ENCODE measurements at places on chromosomes 16 and 17. TPM values are rescaled to one million over a fixed set of nuclear protein-coding genes. Genes with fewer than 3 reads are reported as not detected.

GRCh38 chr17:30534938-30535921, 58.0 kb downstream of the GOSR1 start:
- DNase-seq: no peak

DNA sequence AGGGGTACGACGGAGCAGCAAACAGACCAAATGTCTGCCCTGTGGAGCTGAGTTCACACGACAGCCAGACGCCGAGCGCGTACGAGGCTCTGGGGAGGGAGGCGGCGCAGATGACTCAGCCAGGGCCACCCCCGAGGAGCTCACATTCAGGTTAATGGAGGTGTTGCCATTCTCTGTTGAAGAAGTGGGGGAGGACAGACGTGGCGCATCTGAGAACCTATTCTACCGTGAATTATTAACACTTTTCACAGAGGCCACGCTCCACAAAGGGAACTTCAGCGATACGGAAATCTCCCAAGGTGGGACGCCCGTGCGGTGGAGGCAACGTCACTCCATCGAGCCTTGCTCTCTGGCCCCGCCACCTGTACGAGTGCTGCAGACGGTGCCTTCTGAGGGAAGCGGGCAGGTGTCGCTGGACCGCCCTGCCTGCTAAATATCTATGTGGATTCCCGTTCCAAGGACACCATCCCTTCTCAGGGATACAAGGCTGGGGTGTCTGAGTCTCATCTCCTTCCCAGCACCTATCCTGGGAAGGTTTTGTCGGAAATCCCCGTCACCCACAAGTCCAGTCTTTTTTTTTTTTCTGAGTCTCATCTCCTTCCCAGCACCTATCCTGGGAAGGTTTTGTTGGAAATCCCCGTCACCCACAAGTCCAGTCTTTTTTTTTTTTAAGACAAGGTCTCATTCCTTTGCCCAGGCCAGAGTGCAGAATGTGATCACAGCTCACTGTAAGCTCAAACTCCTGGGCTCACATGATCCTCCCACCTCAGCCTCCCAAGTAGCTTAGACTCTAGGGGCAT, 19.0 kb downstream of the ABR start:
- no peak for DNase-seq

DNA sequence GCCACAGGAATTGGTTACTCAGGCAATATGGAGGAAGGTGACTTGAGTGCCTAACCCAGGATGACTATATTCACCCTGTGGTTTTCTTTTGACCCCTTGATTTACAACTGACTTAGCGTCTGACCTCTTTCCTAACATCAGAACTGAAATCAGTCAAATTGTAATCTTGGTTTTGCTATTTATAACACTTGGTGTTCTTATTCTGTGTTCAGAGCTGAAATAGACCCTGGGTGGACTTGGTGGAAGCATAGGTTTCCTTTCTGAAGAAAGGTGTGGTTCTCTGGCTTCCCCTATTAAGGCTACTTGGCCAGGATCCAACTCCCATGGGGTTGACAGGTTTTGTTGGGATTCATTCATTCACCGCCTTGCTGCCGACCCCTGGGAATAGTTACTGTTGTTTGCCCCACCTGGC, 80.8 kb downstream of the CLEC16A start:
- DNase-seq: no peak

GRCh38 chr17:45246861-45247428, 14.9 kb downstream of the SPATA32 start:
- peak; percentile 32 for DNase-seq

DNA sequence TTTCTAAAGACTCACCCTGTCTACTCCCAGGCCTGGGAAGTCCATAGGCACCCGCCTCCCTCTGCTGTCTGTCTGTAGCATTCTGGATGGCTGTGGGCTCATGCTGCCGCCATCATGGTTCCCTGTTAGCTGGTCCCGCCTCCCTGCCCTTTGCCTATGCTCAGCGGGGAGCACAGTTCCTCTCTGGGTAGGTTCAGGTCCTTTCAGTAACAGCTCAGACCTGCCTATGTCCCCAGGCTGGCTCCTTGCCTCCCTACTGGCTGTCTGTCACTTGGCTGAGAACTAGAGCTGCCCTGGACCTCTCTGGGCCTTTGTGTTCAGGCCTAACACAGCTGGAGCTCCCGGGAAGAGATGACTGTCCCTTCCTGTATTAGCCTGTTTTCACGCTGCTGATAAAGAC, 317.9 kb downstream of the SNX29 start:
- DNase-seq: no peak

KRT20 gene
- total RNA-seq: not detected

GRCh38 chr16:49701789-49702494, 154.0 kb downstream of the ZNF423 start:
- peak; percentile 20 for DNase-seq

EMC8 gene
- total RNA-seq: 23.4 TPM

DNA sequence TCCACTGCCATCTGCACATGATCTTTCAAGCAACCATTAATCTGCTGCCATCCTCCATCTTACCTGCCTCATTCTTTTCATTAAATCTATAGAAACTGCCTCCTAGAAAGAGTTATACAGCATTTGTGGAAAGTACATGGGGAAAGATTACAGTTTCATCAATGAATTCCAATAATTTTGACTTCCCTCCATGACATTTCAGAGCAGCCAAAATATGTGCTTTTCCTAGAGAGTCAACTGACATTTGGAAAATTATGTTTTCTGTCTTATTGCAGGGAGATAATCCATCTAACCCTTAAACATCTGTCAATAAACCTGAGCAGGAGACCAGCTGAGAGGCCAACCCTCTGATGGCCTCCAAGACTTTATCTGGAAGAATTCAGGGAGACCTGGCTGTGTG, 147.0 kb upstream of the CDH5 start:
- DNase-seq: no peak

DNA sequence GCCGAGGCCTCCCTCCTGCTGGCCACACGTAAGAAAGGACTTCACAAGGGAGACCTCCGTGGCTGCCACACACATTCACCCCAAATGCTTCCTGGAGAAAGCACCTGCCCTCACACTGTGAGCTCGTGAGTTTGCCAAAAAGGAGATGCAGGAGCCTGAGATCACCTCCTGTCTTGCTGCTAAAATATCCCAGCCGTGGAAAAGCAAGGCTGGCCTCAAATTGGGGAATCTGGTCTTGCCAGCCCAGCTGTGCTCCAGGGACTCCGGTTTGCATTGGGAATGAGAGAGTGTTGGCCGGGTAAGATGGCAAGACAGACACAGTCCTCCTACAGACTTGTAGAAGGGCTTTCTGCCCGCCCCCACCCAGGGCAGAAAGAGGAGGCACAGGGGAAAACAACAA, 13.8 kb downstream of the RBFOX3 start:
- no peak for DNase-seq

DNA sequence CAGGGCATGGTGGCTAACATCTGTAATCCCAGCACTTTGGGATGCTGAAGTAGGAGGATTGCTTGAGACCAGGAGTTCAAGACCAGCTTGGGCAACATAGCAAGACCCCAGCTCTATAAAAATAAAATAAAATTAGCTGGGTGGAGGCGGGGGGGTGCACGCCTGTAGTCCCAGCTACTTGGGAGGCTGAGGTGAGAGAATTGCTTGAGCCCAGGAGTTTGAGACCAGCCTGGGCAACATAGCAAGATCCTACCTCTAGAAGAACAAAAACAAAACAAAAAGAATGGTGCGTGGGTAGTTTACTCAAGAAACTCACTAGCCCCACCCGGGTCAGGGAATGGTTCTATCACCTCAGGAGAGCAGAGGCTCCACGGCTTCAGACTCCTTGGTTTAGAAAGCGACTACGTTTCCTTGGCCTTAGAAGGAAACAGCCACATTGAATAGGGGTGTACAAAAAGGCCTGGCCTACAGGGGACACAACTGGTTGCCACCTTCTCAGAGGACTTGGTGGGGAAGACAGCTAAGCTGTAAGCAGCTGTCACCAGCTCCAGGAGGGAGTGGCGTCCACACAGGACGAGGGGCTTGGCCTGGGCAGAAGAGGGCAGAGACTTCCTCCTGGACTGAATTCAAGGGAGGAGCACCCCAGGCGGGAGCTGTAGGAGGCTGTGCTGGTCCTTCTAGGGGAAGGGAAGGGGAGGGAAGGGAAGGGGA, 716 bp downstream of the TK1 start:
- DNase-seq: peak; percentile 30

- DNase-seq: peak; percentile 50
Measured at GRCh38 chr17:82239401-82239925, 10.6 kb downstream of the SLC16A3 start.

GRCh38 chr17:17966399-17966798, 5.8 kb downstream of the TOM1L2 start:
- no peak for DNase-seq

- DNase-seq: no peak
Measured at GRCh38 chr17:57574040-57574513, 171.0 kb downstream of the CCDC182 start.

- peak; percentile 77 for DNase-seq
Measured at GRCh38 chr17:76445697-76446448, 7.1 kb downstream of the UBE2O start.

KRT31 gene
- total RNA-seq: not detected

- DNase-seq: no peak
Measured at GRCh38 chr16:74033441-74033995, 263.1 kb upstream of the PSMD7 start.

- DNase-seq: no peak
Measured at GRCh38 chr17:54860617-54861470, 39.8 kb upstream of the TOM1L1 start.

GRCh38 chr17:31673076-31673475, 186.0 kb downstream of the COPRS start:
- DNase-seq: no peak

IRF8 gene
- 14.6 TPM for total RNA-seq

SAMD14 gene
- 0.81 TPM for total RNA-seq

GRCh38 chr16:31460582-31461002, 1.3 kb downstream of the ARMC5 start:
- no peak for DNase-seq

GRCh38 chr16:11752856-11753255, 10.2 kb upstream of the TXNDC11 start:
- no peak for DNase-seq

DNA sequence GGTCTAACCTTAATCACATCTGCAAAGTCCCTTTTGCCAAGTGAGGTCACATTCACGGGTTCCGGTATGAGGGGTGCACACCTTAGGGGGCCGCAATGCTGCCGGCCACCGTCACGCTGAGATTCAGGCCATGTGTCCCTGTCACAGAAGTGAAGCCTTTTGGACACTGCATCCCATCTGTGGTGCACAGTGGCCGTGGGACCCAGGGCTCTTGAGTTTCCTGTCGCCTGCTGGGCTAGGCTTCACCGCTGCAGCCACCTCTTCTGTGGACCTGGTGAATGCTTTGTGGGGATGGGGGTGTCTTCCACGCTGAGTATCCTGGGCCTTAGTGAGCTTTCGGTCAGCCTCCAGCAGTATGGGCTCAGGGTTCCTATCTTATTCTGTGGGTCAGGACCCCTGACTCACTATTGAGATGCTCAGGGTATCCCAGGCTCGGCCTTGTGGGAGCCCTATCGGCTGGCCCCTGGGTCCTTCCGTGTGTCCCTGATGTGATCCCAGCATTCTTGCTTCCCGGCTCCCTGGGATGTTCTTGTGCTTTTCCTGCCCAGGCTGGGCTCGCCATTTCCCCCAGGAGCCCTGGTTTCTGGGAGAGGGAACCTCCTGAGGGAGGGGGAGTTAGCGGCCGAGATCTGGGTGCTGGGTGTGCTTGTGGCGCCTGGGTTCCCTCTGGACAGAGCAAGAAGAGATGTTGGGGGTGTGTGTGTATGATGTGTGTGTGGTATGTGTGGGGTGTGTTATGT, 4.9 kb upstream of the SLC38A10 start:
- DNase-seq: no peak

KCNJ12 gene
- 2.4 TPM for total RNA-seq

GRCh38 chr17:77843896-77844295, 114.6 kb upstream of the TNRC6C start:
- no peak for DNase-seq

- DNase-seq: no peak
Measured at GRCh38 chr17:68697850-68698361, 96.7 kb upstream of the FAM20A start.

DNA sequence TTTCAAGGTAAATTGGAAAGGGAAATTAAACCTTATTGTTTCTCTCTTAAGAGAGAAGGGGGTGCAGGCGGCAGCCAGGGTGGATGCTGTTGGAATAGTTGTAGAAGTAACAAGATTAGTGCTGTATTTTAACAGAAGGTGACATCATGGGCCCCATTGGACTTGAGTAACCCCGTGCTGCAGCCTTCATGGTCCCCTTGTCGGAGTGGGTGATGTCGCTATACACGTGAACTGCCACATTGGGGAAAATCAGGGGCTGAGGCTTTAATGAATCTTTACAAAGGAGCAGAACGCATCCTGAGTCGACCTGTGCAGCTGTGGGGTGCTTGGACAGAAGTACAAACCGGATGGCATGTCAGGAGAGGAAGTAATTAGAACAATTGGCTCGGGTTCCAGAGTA, 3.2 kb downstream of the SNX11 start:
- DNase-seq: no peak

DNA sequence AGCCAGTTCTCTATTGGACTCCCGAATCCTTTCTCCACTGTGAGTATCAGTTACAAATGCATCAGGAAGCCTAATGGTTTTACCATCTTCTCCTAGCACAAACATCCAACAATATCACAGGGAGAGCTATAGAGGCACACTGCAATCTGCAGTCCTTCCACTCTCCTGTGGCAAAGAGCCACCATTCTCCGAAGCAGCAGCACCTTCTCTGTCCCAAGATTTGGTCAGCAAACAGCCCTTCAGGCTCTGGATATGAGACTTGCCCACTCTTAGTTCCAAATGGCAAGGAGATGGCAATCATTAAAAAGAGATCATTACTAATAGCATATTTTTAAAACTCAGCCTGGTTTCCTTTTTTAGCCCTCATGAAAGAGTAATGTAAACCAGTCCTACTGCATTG, 223.4 kb downstream of the HS3ST3A1 start:
- DNase-seq: no peak

TNFRSF13B gene
- total RNA-seq: not detected

GRCh38 chr16:54977211-54977610, 46.5 kb downstream of the IRX5 start:
- no peak for DNase-seq

DNA sequence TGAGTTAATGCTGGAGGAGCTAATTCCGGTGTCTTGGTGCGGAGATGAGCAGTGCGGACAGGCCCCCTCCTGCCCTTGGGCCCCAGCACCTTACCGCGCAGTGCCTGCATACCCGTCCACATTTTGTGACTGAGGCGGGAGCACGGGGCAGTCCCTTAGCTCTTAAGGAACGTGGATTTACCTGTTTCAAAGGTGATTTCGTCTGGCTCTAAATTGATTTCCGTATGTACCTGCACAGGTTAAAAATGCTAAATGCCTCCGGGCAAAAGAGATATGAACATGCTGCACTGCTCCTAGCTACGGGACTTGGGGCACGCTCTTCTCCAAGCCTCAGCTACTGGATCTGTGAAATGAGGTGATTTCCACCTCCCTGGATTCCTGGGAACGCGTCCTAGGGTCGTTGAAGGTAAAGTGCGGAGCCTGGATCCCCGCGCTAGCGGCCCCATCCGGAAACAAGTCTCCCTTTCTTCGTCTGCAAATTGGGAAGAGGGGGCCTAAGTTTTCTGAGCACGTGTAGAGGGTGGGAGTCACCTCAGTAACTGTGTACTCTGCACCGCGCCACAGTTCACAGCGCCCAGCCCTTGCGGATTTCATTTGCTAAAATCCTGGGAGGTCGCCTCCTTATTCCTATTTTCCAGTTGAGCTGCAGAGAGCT, 669 bp upstream of the CRISPLD2 start:
- no peak for DNase-seq

KCNJ16 gene
- 336 TPM for total RNA-seq

GNAO1 gene
- 1.7 TPM for total RNA-seq

IFT20 gene
- 75.7 TPM for total RNA-seq

GRCh38 chr16:84931506-84931905, 79.8 kb downstream of the ZDHHC7 start:
- no peak for DNase-seq

All from thyroid gland (tissue), 4 donors.